T-helper 17 cell (primary cell): ENCODE measurements at places on chromosomes 2 and 18.

DNA sequence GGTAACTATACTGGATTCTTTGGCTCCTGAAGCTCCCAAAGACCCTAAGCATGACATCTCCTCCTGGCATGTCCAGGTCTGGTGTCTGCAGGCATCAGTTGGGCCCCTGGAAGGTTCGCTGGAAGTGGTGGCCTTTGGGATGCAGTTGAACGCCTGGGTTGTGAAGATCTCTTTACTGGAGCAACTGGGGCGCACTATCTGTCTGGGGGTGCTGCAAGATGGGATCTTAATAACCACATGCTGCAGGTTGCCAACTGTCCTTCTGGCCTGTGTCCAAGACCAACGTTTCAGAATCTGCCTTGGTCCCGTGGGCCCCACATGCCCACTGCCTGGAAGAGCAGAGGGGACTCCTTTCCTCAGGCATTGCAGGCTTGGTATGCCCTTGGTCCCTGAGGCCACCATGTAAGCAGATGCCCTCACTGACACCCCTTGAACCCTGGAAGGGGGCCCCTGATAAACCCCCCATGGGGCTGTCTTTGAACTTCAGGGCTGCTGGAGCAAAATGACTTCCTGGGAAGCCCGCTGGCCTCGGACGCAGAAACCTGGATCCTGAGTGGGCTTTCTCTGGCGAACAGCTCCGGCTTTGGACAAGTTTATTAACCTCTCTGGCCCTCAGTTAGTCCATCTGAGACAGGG lies 101.9 kb downstream of the TWIST2 start:
- DNase-seq, result no peak

DNA sequence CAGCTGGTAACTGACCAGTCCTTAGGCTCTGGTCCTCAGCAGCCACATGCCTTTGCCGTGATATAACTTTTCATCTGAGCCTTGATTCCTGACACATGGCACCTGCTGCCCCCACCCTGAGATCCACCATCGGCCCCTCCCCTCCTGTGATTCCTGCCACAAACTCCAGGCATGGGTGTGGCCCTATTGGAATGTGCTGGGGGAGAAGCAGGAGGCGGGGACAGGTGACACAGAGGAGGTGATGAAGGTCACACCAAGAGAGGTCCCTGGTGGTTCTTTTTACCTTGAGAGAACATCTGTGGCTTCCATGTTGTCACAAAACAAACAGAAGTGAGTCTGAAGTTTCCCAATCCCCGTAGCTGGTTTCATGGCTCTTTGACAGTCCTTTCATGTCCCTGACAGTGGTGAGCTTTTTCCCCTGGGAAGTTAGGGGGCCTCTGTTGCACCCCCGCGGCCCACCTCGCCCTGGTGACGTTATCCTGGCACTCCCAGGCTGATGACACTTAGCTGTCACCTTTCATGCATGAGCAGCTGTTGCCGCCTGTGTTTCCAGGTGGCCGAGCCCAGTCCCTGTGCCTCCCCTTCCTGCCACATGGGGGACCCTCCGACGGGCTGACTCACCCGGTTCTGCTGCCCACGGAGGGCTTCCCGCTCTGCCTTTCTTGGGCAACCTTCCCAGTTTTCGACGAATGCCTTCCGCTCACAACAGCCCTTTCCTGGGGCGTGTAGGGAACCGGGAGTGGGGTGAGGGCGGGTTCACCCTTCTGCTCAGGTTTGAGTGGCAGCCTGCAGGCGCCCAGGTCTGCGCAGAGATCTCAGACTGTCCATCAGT lies 66.3 kb upstream of the GLI2 start:
- no peak for DNase-seq

DNA sequence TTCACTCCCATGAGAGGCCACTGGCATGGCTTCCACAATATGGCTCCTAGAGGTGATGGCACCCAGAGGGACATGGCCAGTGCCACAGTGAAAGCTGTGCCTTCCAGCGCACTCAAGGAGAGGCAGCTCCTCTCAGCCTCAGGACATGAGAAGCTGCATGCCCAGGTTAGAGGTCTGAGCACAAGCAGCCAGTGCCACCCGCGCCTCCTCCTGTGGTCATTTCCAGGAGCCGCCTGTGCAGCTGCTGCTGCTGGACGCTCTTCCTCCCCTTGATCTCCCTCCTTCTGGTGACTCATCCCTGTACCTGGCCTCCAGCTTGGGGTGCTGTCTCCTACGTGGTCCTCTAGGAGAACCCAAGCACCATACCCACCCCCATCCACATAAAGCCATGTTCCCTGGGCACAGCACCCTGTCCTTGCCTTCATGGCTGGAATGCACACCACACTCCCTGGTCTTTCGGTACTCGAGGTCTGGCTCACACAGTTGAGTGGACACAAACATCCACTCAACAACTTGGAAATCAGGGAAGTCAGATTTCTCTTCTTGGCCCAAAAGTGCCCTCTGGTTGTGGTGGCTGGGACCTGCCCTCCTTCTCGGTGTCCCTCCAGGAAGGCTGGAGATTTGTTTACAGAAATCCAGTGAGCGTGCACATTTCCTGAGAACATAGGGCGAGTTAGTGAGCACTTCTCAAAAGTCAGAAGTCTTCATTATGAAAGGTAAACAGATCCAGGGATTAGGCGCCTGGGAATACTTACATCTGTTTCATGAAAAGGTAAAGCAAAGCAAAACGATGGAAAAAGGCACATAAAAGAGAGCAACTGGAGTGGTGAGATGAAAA lies 96.7 kb downstream of the EIPR1 start:
- no peak for DNase-seq

DNA sequence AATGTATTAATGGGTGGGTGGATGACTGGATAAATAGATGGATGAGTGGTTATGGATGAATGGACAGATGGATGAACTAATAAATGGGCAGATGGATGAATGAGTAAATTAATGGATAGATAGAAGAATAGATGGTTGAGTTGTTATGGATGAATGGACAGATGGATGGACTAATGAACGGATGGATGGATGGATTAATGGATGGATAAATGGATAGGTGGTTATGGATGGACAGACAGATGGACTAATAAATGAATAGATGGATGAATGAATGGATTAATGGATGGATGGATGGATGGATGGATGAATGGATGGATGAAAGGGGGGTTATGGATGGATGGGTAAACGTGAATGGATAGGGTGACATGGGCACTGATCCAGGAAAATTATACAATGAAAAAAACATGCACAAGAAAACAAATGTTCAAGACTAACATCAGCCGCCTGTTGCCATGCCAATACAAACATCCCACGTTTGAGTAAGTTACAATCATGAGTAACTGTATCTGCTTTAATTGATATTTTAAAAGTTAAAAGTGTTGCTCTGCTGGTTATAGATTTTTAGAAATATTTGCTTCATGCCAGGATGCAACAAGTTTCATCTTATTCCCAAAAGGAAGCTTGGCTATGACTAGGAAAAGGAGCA lies 20.8 kb downstream of the PXDN start:
- DNase-seq, result no peak

DNA sequence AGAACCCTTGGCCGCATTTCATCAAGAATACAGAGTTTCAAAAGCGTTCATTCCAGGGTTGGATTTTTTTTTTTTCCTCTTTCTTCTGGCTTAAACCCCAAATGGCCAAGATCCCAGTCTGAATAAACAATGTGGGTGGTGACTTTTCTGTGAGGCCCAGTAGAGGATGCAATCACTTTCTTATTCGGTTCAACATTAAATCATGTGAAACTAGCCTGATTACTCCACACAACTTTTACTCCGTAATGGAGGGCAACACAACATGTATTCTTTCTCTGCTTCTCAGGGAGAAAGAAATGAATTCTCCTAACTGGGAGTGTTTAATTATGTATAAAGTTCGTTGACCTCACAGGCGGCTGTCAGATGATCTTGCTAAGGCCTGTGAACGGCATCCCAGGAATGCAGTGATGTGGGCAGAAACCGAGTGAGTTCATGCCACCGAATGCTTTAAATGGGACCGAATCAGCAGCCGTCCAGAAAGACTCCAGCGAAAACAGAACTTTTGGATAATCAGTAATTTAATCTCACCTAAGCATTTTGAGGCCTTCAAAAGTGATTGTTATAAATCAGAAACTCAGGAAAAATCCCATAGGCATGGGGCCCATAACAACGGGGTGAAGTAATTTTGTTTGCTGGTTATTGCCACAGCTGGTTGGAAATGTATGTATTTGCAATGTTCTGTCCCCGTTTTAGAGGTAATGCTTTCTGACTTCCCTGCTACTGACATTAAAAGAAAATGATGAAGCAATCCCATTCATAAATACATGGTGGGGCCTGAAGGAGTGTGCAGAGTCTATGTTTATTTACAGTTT lies 81.5 kb downstream of the BCL2 start:
- no peak for DNase-seq

GRCh38 chr18:79332646-79333045 lies 63.1 kb upstream of the NFATC1 start:
- no peak for DNase-seq

GRCh38 chr2:138274421-138275291 lies 226.9 kb upstream of the SPOPL start:
- DNase-seq, result no peak

GRCh38 chr2:190763901-190764514 lies 115.1 kb downstream of the NAB1 start:
- no peak for DNase-seq

GRCh38 chr2:12557688-12558087 lies 159.0 kb upstream of the TRIB2 start:
- DNase-seq, result no peak

GRCh38 chr2:95042472-95043271 lies 17.2 kb downstream of the MAL start:
- no peak for DNase-seq

DNA sequence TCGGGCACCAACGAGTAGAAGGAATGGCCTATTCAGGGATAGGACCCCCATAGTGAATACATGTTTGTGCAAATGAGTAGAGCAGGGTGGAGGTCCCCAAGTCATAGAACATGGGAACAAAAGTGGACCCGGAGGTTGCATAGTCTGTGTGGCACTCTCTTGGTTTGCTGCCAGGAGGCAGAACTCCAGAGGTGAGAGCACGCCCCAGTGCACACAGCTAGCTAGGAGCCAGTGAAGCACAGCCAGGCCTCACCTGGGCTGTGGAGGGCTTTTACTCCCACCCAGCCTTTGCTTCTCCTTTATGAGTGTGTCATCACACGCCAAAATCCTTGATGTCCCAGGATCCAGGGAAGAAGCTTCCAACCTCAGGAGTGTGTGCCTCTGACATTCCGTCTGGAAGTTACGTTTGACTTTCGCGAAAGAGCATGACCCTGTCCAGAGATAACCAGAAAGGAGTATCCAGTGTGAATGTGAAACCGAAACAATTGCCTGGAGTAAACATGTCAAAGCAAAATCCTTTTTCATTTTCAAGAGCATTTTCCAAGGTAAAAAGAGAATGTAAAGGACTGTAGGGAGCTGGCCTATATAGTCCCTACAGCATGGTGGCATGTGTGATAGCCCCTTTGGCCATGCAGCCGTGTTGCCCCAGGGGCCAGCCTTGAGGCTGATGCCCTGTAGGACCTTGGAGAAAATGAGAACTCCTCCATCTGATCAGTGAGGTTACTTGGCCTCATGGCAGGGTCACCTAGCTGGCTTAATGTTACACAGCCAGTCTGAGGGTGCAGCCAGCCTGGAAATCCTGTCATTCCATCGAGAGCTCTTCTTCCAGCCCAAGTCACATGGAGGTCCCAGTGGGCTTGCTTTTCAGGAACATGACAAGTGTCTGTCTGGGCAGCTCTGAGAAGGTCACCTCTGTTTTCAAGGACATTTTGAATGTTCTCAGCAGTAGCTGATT lies 8.8 kb downstream of the TRIB2 start:
- DNase-seq, result no peak

GRCh38 chr2:221495731-221496130 lies 76.4 kb downstream of the EPHA4 start:
- DNase-seq, result no peak

DNA sequence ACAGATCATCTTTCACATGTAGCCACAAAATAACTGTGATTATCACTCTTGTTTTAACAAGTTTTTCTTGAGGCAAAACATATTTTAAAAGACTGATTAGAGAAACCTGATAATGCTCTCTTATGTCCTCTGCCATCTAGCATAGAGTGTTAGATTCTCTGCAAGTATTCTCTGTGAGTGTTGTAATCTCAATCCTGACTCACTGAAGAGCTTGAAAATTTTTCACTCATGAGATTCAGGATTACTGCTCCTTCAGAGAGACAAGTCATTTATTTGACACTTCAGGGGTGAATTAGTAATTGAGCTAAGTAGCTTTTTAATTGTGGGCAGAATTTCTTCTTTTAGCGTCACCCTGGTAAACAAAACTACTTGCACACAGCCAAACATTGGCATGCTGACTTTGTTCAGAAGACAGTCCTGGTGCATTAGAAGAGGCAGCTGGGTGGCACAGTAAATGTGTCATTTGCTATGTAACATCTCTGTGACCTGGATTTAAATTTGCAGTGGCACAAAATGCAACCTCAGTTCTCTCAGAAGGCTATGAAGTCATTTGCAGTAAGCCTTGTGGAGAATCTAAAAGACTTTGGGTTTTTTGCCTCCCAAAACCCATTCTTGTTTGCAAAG lies 172.9 kb downstream of the LRP1B start:
- no peak for DNase-seq

GRCh38 chr2:48588745-48589144 lies 28.9 kb upstream of the GTF2A1L start:
- no peak for DNase-seq

DNA sequence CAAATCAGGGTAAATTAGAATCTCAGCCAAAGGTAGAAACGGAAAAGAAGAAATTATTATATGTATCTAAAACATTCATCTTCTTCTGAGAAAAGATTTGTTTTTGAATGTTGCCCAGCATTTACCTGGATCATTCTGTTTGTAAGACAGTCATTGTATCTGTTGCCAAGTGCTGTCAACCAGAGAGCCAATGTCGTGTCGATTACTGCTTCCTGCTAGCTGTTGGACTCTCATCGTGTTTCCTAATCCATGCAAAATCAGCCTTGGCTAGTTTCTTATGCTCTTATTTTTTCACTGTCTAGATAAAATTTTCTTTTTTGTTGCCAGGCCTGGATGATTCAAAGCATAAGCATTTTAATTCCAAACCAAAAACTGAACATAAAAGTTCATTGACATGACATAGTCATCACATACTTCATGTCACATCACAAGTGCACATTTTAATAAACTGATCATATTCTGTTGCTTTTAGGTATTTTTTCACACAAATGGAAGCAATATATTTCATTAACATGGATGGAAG lies 202.3 kb downstream of the KCNH7 start:
- no peak for DNase-seq

DNA sequence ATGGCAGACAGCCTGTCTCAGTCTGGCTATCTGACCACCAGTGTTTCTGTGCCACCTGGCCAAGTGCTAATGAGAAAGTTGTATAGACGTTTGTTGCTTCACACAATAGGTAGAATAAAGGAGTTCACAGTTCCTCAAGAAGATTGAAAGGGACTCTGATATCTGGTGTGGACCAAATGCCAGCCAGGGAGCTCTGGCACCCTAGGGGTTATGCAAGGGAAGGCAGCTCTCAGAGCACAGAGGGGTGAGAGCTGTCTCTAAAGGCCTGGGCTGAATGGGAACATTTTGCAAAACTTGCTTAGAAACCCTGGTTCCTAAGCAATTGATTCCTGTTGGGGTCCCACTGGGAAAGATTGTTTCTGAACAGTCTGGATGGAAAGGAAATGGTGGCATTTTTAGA lies 553.8 kb downstream of the EPHA4 start:
- no peak for DNase-seq

- no peak for DNase-seq
Measured at GRCh38 chr18:73023975-73024374, 156.2 kb upstream of the NETO1 start.
